Psoas muscle (tissue), 8 donors: ENCODE measurements at places on chromosomes 13 and 19.

- DNase-seq = no peak
These were observed 364.7 kb downstream of the ENOX1 start for GRCh38 chr13:43422116-43422515.

DNA sequence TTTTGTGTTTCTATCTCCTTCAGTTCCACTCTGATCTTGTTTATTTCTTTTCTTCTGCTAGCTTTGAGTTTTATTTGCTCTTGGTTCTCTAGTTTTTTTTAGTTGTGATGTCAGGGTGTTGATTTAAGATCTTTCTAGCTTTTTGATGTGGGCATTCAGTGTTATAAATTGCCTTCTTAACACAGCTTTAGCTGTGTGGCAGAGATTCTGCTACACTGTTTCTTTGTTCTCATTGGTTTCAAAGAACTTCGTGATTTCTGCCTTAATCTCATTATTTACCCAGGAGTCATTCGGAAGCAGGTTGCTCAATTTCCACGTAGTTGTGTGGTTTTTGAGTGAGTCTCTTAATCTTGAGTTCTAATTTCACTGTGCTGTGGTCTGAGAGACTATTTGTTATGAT, 251.7 kb upstream of the HTR2A start:
- no peak for DNase-seq

DNA sequence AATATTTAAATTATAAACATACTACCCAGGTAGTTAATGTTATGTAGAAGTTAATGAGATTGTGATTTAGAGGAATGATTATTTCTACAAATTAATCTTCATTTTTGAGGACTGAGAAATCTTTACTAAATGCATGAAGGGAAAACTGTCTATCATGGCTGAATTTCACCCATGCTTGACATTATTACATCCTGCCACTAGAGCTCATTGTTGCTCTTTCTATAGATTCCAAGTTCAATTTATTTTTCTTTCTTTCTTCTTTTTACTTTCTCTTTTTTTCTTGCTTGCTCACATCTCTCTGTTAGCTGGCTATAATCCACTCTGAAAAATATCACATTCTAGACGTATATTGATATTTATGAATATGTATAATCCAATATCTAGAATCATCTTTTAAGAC, 505.0 kb upstream of the KLHL1 start:
- DNase-seq = no peak

GRCh38 chr19:33703821-33704220, 82.1 kb downstream of the CHST8 start:
- no peak for DNase-seq

DNA sequence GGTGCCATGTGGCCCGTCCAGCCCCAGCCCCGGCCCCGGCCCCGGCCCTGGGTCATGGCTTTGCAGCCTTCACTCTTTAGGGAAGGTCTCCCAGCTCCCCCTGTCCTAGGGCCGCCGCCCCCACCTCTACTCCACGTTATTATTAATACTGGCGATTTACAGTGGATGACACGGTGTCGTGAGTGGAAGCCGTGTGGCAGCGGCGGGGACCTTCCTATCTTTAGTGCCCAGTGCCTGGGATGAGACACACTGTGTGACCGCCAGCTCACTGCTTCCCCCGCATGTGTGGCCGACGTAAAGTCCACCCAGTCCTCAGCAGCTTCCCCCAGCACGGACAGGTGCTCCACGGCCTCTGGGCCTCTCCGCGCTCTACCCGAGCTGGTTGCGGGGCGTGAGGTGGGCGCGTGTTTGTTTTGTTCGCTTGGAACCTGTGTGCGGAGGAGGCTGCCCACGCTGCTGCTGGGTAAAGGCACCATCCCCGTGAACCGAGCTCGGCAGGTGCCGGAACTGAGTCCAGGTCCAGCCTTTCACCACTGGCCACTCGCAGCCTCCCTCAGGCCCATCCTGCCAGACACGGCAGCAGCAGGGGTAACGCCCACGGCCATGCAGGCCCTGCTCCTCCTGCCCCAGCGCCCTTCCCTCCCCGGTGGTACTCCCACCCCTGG, 70.9 kb upstream of the MCF2L start:
- peak; percentile 39 for DNase-seq

GRCh38 chr13:112510987-112511685, 76.8 kb downstream of the TUBGCP3 start:
- DNase-seq = no peak

GRCh38 chr13:95644601-95645052, at the start of gene DZIP1:
DZIP1 (minus strand) TSS chr13:95644706; CDS start chr13:95642029, 2,677 bp downstream.
- DNase-seq = peak; percentile 83

DNA sequence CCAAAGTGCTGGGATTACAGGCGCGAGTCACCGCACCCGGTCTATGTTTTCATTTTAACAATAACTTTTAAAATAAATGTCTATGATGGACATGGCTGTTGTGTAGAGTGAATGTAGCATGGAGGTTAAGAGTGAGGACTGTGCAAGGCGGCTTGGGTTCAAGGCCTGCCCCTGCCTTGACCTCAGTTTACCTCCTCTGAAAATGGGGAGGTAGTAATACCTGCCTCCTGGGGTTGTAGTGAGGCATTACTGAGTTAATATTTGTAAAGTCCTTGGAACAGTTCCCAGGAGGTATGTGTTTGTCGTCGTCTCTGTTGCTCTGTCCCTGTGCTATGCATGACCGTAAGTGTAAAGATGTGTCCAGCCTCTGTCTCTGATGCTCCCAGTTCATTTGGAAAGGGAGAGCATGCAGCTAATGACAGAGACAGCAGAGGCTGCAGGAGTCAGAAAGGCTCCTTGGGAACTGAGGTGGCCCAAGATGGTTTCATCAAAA, 9.4 kb downstream of the GARRE1 start:
- no peak for DNase-seq

GRCh38 chr13:106311004-106311403, 224.5 kb downstream of the EFNB2 start:
- DNase-seq = no peak

- no peak for DNase-seq
These were observed 33.9 kb downstream of the KL start for GRCh38 chr13:33050161-33050560.

- DNase-seq = no peak
These were observed 245.3 kb downstream of the PCCA start for GRCh38 chr13:100334214-100334613.

DNA sequence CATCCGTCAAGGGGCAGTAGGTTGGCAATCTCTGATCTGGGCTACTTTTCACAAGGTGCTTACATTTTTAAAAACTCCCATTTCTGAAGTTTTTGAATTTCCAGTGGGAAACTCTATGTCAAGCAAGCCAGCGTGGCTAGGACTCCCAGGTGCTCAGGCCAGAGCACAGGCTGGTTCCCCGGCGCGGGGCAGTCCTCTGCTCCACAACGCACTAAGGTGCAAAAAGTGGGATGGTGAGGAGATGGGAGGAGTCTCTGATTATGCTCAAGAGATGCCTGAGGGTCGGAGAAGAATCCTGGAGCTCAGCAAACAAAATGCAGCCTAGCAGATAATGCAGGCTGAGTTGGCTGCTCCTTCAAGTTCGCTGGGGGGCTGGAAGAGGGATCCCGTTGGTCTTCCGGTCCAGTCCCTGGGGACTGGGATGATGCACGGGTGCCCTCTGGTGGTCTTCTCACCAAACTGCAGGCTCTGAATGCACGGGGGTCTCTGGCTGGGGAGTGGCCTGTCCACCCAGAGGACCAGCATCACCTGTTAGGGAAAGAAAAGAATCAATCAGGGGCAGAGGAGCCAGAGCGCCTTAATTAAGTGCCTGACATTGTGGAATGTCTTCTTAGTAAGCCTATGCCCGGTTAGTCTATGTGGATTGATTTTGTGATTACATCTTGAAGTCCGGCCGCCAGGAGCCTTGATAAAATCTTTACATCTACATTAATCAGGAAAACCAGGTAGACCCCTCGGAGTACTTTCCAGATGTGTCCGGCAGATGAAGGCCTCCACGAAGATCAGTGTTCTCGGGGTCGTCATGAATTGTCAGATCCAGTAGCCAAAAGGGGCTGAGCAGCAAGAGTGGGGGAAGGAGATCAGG, 244.4 kb upstream of the MAB21L1 start:
- DNase-seq = peak; percentile 39

DNA sequence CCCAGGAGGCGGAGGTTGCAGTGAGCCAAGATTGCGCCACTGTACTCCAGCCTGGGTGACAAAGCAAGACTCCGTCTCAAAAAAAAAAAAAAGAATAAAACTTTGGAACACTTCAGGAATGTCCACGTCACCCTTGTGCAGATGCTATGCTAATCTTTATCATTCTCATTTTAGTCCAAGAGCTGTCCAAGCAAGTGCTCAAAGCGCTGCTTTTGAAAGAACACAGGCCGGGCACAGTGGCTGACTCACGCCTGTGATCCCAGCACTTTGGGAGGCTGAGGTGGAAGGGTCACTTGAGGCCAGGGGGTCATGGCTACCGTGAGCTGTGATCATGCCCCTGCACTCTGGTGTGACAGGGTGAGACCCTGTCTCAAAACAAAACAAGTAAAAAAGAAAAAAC, 11.1 kb upstream of the UQCR11 start:
- DNase-seq = no peak
